ENCODE measurements at places on chromosomes 7 and 10.

DNA sequence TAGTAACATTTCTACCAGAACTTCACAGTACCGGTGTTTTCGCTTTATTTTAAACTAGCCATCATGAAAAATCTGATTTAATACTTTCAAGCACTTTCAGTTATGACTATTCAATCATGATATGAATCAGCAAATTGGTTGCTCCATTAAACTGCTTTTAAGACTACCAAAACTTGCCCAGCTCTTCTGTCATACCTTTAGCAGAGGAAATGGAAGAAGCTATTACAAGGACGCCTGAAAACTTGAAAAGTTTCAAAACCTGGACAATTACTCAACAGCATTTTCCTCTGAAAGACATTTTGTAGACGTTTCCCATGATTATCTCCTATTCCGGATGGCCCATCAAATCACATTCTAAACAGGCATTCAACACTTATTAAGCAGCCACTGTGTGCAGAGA, 2.0 kb downstream of the JAZF1 start:
- DNase-seq = no peak

DNA sequence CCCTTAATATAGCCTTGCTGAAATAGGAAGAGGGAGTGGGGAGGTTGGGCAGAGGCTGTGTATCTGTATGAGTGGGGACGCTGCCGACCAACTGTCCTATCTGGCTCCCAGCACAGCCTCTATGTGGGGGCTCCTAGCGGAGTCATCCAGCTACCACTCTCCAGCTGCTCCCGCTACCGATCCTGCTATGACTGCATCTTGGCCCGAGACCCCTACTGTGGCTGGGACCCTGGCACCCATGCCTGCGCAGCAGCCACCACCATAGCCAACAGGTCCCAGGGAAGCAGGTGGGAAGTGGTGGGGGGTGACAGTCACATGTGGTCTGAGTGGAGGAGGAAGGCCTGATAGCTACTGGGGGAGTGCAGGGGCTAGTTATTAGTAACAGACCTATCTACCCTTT, 6.6 kb downstream of the MRPL43 start:
- DNase-seq = no peak

GRCh38 chr7:94182066-94182465, 177.9 kb upstream of the BET1 start:
- DNase-seq = no peak

- no peak for DNase-seq
These were observed 42.7 kb downstream of the SNX10 start for GRCh38 chr7:26334166-26334859.

DNA sequence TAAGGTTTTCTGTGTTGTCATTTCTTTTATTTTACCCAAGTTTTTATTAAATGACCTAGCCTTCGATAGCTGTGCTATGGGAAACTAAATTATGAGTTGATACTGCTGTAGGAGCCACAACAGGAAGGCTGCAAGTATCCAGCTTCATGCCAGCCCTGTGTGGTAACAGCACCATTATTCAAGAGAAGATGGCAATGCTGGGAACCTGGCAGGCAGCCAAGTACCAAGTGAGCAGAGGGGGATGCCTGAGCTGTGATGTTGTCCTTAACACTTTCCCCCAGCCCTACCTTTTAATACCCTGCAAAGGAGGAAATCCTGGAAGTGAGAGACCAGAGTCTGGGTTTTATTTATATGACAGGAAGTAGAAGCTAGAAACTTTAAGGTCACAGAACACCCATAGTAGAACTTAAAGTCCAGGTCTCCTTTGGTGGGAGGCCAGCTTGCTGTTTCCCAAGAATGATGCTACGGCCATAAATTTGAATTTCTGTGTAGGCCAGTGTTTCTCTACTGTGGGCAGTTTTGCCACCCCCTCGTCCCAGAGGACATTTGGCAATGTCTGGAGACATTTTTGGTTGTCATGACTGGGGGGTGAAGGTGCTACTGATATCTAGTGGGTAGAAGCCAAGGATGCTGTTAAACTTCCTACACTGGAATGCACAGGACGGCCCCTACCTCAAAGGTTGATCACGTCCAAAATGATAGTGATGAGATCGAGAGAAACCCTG, 9.2 kb upstream of the ATXN7L1 start:
- DNase-seq = peak; percentile 72
